ENCODE measurements at places on chromosomes 11 and 22.

DNA sequence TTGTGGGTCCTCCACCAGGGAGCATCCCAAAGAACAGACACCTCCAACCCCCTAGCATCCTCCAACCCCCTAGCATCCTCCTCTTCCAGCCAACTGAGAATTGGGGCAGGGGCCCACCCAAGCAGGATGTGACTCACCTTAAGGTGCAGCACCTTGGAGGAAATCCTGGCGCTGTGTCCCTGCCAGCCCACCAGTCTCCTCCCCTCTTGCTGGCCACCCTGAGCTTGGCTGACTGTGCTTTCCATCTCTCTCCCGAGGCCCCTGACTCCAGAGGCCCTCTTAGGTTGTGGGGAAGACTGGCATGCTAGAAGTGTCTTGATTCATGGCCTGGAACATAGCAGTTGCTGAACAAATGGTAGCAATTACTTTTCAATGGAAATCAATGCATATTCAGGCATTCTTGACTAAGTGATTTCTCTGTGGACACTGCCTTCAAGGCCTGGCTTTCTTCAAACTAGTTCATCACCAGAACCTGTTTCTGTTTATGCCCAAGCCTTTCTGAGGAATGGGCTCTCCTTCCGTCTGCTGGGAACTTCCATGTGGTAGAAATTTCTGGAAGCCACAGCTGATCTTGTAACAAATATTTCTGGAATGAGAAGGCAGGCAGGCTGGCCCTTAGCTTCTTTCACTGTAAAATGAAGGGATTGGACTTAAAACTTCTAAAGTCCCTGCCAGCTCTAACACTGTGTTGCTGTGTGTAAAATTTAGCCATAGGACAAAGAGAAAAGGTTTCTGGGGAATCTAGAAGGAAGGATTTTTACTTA, 60.5 kb downstream of the CEP164 start:
- DNase-seq: no peak

DNA sequence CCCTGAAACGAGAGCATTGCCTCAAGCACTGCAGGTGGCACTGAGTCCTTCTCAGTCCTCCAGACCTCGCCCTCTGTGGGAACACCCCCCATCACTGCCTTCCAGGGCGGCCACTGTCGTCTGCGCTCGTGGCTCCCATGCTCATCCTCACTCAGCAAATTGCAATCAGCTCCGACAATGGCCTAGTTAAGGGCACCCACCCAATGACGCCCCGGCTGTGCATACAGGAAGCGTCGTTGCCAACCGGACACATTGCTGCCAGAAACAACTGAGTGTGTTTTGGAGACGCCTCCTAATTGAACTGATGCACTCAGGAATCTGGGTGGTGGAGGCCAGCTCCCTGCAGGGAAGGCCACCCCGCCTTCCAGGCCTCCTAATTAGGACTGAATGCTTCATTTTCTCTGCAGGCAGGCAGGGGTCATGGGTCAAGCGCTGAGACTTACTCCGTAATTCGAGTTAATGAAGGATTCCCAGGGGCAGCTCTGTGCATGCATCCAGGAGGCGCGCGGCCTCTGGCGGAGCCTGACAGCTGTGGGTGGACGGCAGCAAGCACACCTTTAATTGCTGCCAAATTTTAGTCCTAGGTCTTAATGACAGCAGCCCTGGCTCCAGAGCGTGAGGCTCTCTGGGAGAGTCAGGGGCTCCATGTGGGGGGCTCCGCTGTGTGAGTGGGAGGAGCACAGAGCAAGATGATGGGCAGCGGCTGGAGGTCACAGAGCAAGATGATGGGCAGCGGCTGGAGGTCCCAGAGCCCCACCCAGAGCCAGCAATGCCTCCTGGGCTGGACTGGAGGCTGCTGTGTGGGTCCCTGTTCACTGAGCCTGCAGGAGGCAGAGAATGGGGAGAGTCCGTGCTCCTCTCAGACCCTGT, 199.0 kb downstream of the BRD1 start:
- DNase-seq: no peak

GRCh38 chr22:35539910-35540594, 579 bp upstream of the RASD2 start:
- peak; percentile 79 for DNase-seq

DNA sequence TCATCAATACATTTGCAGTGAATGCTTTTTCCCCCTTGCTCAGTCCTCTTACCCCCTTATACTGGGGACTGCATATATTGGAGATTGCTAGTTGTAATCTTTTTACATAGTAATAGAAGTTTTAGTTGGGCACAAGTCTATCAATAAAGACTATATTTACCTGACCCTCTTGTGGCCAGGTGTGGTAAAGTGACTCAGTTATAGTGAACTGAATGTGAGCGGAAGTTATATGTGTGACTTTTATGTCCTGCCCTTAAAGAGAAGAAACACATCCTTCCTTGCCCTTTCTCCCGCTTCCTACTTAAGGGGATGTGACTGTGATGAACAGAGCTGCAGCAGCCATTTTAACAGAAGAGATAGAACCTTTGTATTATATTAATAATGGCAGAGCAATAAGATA, 362.0 kb downstream of the METTL15 start:
- DNase-seq: no peak

DNA sequence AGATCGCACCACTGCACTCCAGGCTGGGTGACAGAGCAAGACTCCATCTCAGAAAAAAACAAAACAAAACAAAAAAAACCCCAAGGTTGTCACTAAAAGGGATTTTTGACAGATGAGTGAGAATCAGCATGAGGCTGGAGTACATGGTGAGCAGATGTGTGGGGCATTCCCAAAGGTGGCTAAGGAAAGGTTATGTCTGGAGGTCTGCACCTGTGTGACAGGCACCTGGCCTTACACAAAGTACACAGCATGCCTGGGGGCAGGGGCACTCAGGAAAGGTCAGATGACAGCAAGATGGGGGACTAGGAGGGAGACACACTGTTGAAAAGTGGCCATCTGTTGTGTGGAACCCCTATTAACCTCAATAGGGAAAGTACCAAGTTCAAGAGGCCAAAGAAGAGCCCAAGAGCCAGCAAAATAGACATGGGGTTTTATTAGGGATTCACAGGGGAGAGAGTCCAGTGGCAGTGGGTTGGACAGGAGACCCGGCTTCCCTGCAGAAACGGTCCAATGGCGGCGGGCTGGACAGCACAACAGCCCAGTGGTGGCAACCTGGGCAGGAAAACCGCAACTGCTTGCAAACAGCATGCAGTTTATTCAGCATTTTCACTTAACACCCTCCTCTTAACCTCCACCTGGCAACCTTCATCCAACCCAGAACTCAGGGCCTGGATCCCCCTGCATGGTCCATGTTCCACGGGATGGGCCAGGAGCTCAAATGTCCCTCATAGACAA, 101.1 kb downstream of the MICAL2 start:
- DNase-seq: no peak

DNA sequence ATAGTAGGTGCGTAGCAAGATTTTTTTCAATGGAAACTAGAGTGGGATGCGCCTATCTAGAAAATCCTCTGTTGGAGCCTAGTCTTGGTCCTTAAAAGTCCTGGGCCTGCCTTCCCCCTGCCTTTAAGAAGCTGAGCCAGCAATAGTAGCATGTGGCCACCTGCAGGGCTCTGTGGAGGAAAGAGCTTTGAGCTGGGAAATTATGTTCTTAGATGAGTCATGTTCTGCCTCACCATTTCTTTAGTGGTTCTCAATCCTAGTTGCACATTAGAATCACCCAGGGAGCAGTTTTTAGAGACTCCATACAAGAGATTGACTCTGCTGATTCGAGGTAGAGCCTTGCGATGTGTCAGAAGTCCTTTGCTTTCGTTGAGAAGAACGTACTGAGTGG, 133.5 kb downstream of the COMMD9 start:
- no peak for DNase-seq

- DNase-seq: no peak
These were observed 3.1 kb downstream of the MIF start for GRCh38 chr22:23897320-23897719.

DNA sequence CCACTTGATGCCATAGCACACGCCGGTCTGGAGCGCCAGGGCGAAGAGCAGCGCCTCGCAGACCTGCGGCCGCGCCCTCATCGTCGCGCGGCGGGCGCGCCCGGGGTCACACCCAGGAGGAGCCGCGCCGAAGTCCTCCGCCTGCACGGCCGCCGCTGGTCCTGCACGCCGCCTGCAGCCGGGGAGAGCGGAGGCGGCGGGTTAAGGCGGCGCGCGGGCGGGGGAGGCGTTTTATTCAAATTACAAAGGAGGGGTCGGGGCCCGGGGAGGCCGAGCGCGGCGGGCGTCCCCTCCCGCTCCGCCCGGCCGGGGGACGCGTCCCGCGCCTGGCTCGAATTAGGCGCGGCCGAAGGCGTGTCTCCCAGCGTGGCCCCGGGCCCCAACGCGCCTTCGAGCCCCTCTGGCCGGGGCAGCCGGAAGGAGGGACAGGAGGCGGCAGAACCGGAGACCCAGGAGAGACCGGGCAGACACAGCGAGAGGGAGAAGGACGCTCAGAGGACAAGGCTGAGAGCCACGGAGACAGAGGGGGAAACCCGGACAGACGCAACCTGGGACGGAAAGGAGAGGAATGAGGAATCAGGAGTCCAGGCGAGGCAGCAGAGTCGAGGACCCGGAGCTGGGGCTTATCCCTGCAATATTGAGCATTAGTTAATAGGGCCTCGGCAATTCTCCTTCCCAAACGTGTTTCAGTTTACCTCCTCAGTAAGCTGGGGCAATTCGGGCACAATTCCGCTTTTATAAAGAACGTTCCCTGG, at the start of gene WNT11:
Gene WNT11, minus strand, starts transcription at position 176 of the 755 bp plus-strand sequence. Its CDS starts 95 bp downstream, at position 81.
- DNase-seq: peak; percentile 82

DNA sequence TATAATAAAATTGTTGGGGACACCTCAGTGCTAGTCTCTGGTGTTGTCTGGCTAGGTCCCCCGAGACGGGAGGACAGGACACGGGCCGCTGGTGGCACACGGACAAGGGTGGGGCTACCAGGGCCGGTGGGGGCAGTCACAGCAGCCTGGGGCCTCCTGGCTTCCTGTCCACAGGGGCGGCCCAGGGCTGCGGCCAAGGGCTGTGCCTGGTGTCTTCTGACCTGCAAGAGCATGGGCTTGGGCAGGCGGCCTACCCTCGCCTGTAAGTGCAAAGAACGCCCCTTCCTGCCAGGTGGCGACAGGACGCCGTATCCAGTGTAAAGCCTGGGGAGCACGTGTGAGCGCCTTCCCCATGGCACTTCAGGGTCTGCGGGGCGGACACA, 3.6 kb downstream of the LRFN4 start:
- no peak for DNase-seq

- DNase-seq: no peak
These were observed 369.3 kb upstream of the SYN3 start for GRCh38 chr22:33427461-33427860.

- DNase-seq: no peak
These were observed 7.6 kb downstream of the MYO18B start for GRCh38 chr22:25749420-25750169.

DNA sequence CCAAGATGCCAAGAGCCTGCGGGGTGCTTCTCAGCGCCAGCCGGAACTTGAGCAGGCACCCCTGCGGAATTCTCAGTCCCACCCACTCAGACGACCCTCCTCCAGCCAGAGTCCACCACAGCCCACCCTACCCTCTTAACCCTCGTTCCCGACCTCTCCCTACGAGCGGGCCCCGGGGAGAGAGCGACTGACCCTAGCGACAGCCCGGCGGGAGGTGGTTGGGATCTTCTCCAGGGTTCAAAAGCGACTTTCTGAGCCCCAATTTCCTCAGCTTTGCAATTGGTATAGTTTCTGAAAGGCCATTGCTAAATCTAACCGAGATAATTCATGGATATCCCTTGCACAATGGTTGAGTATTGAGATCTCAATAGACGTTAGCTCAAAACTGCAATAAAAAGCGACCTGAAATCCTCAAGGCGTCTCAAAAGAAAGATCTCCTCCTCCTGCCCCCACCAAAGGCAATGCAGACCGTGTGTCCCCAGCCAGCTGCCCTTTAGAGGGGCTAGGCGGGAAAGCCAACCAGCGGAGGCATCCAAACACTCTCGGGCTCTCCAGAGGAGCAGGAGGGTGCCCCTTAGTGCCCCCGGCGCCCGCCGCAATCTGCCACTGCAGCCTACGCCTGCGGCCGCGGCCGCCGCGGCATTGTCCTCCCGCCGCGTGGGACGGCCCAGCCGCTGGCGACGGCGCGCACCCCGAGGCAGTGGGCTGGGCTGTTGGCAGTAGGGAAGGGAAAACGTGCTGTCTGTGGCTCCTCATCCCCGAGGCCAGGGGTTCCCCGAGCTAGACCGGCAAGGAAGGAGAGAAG, 1.5 kb upstream of the SLC6A5 start:
- DNase-seq: no peak

DNA sequence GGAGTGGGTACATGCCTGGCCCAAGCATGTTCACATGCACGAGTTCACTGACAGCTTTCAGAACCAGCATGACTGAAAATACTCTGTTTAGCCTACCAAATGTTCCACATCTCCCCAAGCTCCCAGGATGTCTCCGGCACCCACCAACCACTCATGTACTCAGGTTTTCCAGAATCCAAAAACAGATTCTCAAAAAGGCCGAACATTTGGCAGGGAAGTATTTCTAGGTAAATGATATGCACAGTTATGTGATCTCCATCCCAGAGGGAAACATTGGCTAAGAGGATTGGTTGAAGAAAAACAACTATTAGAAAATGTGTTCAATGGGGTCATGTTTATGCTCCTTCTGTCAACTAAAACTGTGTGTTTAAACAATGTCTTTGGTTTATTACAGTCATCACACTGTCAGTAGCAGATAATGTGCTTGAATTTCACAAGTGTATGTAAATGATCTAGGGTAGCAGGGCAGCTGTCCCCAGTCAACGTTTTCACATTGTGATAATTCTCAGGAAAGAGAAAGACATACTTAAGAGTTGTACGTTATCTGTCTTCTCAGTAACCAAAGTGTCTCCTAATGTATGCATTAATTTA, 52.3 kb downstream of the BARX2 start:
- no peak for DNase-seq

- DNase-seq: no peak
These were observed 54.2 kb downstream of the DENND5A start for GRCh38 chr11:9210922-9211320.

DNA sequence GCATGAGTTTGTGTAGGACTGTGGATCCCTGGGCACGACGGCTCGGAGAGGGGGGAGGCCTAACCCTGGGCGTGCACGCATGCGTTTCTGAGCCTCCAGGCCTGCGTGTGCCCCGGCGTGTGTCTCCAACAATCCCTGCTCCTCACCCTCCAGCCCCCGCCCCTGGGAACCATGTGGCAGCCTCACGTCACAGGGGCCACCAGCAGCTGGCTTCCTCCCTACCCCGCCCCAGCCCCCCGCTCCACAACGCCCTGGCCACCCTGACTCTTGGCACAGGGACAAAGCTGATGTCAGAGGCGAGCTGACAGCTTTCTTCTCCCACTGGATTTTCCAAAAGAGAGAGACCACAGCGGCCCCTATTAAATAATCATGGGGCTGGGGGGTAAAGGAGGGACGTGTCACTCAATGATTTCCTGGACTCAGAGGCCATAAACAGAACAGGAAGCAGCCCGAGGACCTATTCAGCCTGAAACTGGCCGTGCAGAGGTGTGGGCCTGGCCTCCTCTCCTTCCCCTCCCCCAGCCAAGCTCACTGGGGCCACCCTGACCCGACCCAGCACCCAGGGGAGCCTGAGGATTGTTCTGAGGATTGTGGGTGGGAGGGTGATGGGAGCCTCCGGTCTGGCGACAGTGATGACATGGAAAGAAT, 6.8 kb upstream of the LIF start:
- peak; percentile 77 for DNase-seq

DNA sequence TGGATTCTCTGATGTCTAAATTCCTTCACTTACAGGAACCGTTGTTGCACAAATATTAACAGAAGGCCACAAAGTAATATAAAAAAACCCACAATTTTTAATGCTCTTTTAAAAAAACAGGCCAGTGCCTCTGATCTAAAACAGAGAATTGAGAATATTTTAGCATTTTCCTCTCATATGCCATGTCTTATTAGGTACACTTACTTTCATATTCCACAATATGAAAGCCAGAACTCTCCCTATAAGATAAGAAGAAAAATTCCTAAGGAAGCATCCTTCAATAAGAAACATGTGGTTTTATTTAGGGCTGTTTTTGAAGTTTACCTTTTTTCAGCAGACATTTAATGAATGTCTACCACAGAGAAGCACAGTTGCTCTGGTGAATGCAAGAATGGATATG, 214.5 kb downstream of the FAT3 start:
- no peak for DNase-seq
